ENCODE measurements at places on chromosomes 5 and 9.

DNA sequence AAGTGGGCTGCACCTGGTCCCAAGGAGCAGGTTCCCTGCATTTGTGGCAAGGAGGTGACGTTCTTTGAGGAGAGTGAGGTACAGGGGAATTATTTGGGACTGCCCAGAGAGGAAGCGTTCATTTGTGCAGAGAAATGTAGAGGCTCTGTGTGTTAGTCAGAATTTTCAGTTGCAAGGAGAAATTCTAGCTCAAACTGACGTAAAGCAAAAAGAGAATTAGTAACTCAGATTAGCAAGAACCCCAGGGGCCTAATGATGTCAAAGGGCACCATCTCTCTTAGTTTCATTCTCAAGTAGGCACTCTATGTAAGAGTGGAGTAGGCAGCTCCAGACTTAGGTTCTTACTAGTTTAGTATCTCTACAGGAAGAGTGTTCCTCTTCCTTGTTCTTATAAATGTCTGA, 2.4 kb upstream of the TXN start:
- DNase-seq, result no peak

GRCh38 chr5:204462-204861, 13.2 kb downstream of the LRRC14B start:
- DNase-seq, result no peak

- DNase-seq, result no peak
These were observed 170.7 kb upstream of the ZNF618 start for GRCh38 chr9:113705306-113705927.

DNA sequence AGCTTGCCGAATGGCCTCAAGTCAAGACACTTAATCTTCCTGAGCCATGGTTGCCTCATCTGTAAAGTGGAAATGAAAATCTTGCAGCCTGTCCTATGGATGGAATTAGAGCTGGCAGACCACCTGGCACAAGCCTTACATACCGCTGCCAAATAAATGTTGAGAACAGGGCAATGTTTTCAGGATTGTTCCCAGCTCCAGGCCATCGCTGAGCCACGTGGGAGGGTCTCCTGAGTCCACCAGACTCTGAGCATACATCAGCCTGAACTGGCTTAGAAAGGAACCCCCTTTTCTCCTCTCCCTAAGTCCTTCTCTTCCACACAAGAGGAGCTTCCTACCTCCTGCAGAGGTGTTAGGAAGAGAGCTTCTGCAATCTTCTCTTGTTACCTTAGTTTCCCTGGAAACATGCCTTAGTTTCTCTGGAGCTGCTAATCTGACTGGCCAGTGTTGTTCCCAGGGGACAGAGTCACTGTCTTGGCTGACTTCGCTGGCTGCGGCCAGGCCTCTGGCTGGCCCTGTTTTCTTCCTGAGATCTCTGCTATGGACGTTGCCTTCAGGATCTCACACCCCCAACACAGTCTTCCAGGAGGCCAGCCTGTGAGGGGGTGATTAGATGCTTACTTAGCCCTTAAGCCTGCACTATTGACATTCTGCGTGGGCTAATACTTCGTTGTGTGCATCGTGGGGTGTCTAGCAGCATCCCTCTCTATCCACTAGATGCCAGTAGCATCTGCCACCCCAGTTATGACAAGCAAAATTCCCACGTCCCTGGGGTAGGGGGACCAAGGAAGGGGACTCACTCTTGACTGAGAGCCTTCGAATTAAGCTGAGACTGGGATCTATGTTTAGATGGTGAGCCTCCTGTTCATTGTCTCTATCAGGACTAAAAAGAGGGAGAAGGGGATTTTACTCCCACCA, 62.2 kb downstream of the BOD1 start:
- DNase-seq, result no peak

- peak; percentile 62 for DNase-seq
These were observed 43.4 kb upstream of the N4BP3 start for GRCh38 chr5:178069909-178070308.

Measured in activated CD8-positive, alpha-beta memory T cell treated with anti-CD3 and anti-CD28 coated beads for 24 hours (primary cell).